ENCODE measurements at places on chromosomes 7 and 10. TPM values are rescaled to one million over a fixed set of nuclear protein-coding genes. Genes with fewer than 3 reads are reported as not detected.

CPEB3 gene
- polyA plus RNA-seq: 2.3 TPM

FAM25C gene
- polyA plus RNA-seq: not detected

ADAM8 gene
- polyA plus RNA-seq: 0.48 TPM

PLXNA4 gene
- 7.1 TPM for polyA plus RNA-seq

DNAJC12 gene
- polyA plus RNA-seq: 11.2 TPM

SYT15B gene
- polyA plus RNA-seq: 1.3 TPM

DNA sequence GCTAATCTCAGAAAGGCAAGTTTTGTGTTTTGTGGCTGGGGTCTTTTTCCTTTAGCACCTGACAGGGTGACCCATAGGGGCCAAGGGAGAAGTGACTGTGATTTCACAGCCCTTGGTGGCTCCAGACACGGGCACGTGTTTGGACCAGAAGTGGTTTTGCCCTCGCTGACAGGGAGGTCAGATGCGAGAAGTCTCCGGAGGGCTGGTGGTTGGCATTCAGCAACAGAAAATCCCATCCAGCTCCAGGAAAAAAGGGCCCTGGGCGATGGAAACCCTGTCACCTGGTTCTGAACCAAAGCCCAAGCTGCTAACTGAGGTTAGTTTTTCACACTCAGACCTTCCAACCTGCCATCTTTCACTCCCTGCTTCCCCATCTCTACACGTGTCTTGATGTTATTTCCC is 272.9 kb downstream of the TRIL start:
- no peaks in the 10 kb centered on the region for H3K27me3 ChIP-seq
- H3K4me1 ChIP-seq: no peaks in the 10 kb centered on the region
- no peak overlapping the region for H3K27ac ChIP-seq
- H3K4me3 ChIP-seq: no peak overlapping the region
- DNase-seq: no peak

DNA sequence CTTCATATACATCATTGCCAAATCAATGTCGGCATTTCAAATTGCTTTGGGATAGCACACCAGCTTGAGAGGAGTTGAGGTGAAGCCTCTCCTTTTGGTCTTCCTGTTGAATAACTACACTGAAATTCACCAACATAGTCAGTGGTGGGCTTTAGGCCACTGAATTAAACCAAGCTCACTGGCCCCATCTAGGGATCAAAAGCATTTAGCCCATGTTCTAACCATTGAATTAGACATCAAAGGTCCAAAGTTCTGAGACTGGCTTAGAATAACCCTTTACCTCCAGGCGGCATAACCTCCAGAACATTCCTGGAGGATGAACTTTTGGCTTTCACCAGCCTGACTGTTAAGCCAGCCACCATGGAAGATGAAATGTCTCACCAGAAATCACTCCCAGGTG is 54.6 kb downstream of the BPGM start:
- DNase-seq: no peak
- H3K36me3 ChIP-seq: no peaks in the 10 kb centered on the region
- peaks cover 27% of the 10 kb centered on the region for H3K4me1 ChIP-seq
- no peaks in the 10 kb centered on the region for H3K27me3 ChIP-seq
- no peak overlapping the region for H3K4me3 ChIP-seq

DNA sequence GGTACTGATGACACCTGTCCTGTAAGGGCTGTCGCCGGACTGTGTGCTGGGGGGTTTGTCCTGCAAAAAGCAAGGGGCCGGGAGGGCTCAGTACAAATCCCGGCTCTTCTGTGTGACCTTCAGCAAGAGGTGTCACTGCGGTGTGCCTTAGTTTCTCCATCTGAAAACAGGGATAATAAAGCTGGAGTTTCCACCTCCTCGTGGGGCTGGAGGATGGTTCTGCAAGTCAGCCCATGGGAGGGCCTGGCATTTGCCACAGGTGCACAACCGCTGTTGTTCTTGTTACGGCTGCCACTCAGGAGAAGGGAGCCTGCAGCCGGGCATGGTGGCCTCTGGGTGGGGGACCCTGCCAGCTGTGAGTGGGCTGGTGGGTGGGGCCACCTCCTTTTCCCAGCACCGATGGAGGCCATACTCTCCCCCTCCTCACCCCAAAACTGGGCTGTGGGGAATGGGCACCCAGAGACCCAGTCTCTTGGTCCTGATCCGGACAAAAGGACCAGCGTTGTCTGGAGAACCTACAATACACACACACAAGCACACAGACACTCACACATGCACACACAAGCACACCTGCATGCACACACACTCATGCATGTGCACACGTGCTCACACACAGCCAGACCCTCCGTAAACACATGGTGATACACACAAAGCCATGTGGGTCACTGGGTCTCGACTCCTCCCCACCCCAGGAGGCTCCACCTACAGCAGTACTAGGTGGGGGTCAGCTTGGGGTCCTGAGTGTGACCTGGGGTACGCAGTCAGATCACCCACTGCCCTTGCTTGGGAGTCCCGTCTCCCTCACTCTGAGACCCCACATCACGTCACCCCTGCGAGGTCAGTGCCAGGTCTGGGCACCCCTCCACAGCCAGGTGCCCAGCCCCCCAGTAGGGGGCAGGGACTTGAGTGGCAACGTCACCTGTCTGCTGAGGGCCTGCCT is 34.1 kb downstream of the ELFN1 start:
- H3K4me1 ChIP-seq: no peaks in the 10 kb centered on the region
- H3K36me3 ChIP-seq: no peaks in the 10 kb centered on the region
- no peak overlapping the region for H3K4me3 ChIP-seq
- DNase-seq: peak; percentile 3
- no peak overlapping the region for H3K27ac ChIP-seq

DNA sequence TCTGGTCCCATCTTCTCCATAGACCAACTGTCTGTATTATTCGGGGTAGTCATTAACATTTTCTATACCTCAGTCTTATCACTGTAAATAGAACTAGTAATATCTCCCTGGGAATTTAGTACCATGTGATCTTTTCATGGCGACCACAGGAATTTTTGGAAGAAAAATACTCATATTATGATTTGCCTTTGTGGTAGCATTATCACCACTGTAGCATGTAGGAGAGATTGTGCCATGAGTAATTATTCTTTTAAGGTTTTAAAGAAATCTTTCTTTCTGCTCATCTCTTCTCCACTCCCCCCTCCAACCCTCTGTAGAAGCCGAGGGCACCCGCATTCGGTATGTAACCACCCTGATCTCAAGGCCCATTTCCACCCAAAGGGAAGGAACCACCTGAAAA is 25.0 kb downstream of the ZNF365 start:
- DNase-seq: no peak
- no peaks in the 10 kb centered on the region for H3K4me1 ChIP-seq
- H3K36me3 ChIP-seq: no peaks in the 10 kb centered on the region

GRCh38 chr10:1328161-1328823 is 272.1 kb downstream of the WDR37 start:
- no peak overlapping the region for H3K4me3 ChIP-seq
- no peak overlapping the region for H3K27ac ChIP-seq
- no peaks in the 10 kb centered on the region for H3K27me3 ChIP-seq

- no peak for DNase-seq
- peaks cover 7% of the 10 kb centered on the region for H3K4me1 ChIP-seq
- H3K27me3 ChIP-seq: no peaks in the 10 kb centered on the region
- H3K36me3 ChIP-seq: no peaks in the 10 kb centered on the region
Measured at GRCh38 chr10:44572146-44572545, 187.2 kb upstream of the CXCL12 start.
